Activated CD4-positive, alpha-beta T cell treated with anti-CD3 and anti-CD28 coated beads, Interleukin-2, amount 50 U/mL, for 48 hours (primary cell): ENCODE measurements at places on chromosomes 3 and 15.

DNA sequence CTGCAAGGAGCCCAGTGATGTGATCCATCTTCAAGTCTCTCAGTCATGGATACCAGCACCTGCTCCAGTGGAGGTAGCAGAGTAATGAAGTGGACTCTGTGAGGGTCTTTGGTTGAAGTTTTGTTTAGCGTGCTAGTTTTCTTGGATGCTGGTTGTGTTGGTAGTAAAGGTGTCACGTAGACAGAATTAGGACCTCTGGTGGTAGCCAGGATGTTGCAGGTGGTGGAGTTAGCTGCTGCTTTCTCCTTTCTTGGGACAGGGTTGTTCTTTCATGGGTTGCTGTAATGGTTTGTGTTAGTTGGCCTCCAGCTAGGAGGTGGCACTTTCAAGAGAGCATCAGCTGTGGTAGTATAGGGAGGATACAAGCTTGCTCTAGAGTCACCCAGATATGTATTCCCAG is 125.2 kb downstream of the ANXA2 start:
- no peak for DNase-seq

- no peak for DNase-seq
Measured at GRCh38 chr15:87207251-87207650, 1049.3 kb downstream of the NTRK3 start.

DNA sequence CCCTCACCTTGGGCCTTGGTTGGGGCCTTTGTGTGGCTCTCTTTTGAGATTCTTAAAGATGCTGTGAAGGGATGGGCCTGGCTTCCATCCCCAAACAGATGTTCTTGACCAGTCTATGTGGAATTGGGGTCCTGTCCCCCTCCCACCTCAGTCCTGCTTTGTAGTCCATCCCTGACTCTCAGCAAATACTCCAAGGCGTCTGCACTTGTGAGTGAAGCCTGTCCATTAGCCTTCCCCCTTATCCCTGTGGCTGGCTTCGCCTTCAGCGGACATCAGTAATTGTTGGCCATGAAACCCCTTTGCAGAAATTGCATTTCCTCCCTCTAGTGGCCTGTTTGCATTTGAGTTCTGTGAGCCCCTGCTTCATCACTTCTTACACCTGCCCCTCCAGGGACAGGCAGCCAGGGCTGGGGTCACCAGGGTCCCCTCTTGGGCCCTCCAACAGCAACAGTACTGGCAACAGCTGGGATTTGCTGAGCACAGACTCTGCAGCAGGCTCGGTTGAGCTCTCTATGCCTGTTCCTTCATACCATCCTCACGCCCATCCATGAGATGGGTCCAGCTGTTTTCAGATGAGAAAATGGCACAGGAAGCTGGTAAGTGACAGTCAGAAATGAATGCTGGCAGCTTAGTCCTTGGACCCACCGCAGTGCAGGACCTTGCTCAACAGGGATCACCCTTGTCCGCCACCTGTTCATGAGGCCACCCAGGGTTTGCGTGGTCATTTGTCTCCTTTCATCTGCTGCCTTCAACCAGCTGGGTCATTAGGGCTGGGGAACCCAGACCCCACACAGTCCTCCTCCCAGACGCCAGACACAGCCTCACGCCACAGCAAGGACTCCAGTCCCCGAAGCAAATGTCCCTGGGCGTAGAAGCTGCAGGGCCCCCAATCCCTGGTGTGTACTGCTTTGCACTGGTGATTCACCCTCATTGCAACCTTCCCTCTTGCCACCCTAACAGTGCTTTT is 8.9 kb upstream of the LRRK1 start:
- no peak for DNase-seq

DNA sequence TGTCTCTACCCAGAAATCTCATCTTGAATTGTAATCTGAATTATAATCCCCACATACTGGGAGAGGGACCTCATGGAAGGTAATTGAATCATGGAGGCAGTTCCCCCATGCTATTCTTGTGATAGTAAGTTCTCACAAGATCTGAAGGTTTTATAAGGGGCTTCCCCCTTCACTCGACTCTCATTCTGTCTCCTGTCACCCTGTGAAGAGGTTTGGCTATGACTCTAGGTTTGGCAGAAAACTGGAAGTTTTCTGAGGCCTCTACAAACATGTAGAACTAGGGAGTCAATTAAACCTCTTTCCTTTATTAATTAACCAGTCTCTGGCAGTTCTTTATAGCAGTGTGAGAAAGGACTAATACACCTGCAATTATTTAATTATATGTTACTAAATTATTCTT is 125.2 kb upstream of the TGFBR2 start:
- DNase-seq: no peak

GRCh38 chr3:197003461-197004385 is 25.9 kb downstream of the MELTF start:
- peak; percentile 38 for DNase-seq

- no peak for DNase-seq
Measured at GRCh38 chr3:127884041-127884440, 31.0 kb upstream of the KBTBD12 start.

DNA sequence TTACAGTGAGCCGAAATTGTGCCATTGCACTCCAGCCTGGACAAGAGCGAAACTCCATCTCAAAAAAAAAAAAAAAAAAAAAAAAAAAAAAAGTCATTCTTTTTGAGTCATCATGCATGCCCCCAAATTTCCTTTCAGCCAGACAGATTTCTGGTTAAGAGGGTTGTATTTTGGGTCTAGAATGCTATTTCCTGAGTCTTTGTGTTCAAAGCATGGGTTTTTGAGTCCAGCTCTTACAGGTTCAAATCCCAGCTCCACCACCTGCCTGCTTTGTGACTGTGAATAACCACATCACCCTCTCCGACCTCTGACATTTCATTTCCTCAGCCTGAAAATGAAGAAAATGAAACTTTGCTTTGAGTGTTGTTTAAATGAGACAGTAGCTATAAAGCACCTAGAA is 9.3 kb upstream of the C15orf61 start:
- no peak for DNase-seq

GRCh38 chr15:45801543-45801942 is 166.7 kb downstream of the SQOR start:
- no peak for DNase-seq

- DNase-seq: no peak
Measured at GRCh38 chr3:126421573-126422119, 26.9 kb downstream of the CFAP100 start.

GRCh38 chr3:150450916-150451315 is 42.8 kb downstream of the TSC22D2 start:
- DNase-seq: no peak

GRCh38 chr3:171615281-171615680 is 155.1 kb upstream of the TNIK start:
- no peak for DNase-seq

- no peak for DNase-seq
Measured at GRCh38 chr3:32595323-32595722, 24.7 kb upstream of the DYNC1LI1 start.

- DNase-seq: no peak
Measured at GRCh38 chr15:27638958-27639357, 460.2 kb downstream of the OCA2 start.

DNA sequence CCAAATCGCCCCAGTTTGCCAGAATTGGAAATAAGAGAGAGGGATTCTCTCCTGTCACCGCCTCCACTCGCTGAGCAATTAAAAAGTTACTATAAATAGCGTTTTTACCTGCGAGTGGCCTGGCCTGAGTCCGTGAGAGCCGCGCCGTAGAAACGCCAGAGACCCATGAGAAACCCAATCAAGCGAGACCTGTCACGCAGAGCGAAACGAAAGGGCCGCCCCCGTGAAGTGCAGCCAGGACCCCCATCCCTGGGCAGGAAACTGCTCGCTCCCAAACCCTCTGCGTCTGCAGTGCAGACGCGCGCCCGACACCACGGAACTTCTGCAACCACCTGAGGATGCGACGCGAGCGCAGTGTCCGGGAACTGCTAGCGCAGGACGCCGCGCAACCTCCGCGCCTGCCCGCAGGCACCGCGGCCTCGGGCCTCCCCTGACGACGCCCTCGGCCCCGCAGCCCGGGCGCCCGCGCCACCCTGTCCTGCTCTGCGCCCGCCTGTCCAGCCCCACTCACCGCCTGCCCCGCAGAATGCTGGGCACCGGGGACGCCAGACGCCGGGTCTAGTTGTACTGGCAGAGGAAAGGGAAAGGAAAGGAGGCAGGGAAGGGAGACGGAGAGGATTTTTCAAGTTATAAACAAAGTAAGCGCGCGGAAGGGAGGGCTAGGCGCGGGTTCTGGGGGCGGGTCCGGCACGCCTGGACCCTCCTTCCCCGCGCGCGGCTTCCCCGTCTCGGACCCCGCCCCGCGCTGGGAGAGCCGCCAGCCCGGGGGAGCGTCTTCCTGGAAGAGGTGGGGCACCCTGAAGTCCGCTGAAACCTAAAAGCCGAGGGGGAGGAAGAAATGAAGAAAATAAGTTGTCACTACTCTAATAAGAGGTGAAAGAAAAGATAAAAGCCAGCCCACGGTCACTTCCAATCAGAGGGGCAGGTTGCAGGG is at the start of gene PLSCR4:
Gene PLSCR4, minus strand, starts transcription at position 657 of the 934 bp plus-strand sequence. CDS start 29,034 bp downstream, outside the sequence.
- peak; percentile 4 for DNase-seq

GRCh38 chr3:146345900-146346299 is 95.0 kb upstream of the PLSCR4 start:
- DNase-seq: no peak

DNA sequence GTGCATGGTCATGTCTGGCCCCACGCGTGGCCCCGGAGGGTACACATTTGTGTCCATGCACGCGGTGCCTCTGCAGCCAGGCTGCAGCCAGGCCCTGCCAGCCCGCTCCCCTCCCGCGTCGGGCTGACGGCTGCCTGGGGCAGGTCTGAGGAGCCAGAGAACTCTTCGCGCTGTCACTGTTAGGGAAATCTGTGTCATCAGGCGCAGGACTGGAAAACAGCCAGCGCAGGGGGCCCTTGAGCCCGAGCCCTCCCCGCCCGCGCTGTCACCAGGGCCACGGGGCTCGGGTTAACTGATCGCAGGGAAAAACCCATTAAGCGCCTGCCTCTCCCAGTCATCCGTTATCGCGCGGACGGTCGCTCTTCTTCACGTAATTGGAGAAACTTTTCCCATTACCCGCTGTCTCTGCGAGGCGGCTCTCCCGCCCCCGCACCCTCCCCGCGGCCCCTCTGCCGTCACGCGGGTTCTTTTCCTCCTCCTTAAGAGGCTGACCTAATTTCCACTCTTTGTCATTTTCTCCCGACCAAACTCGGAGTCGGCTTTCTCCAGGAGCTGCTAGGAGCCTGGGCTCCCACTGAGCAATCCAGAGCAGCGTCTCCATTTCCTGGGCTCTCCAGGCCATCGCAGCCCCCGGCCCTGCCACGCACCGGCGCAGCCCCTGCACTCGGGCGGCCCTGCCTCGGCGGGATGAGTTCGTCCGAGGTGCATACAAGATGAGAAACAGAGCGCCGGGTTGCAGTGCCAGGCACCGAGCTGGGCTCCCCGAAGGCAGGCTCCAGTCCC is 57.5 kb upstream of the PRR23E start:
- peak; percentile 31 for DNase-seq
